ENCODE measurements at places on chromosomes 3 and 15. TPM values are rescaled to one million over a fixed set of nuclear protein-coding genes. Genes with fewer than 3 reads are reported as not detected.

SLC38A3 gene
- total RNA-seq = not detected

MOBP gene
- not detected for total RNA-seq

GPR176 gene
- total RNA-seq = 142 TPM

GOLGA6D gene
- not detected for total RNA-seq

MYLK gene
- 238 TPM for total RNA-seq

SST gene
- not detected for total RNA-seq

CFAP20DC gene
- total RNA-seq = 2.7 TPM

P2RY14 gene
- not detected for total RNA-seq

DLL4 gene
- total RNA-seq = 0.14 TPM

RFT1 gene
- 17.8 TPM for total RNA-seq

RETNLB gene
- not detected for total RNA-seq

PATL2 gene
- 0.30 TPM for total RNA-seq

THBS1 gene
- 671 TPM for total RNA-seq

FETUB gene
- total RNA-seq = not detected

SLC33A1 gene
- total RNA-seq = 63.5 TPM

FGD5 gene
- 0.59 TPM for total RNA-seq

CCDC9B gene
- total RNA-seq = 37.7 TPM

TGM5 gene
- total RNA-seq = not detected

GOLGA6B gene
- total RNA-seq = not detected

Measured in smooth muscle cell of the umbilical artery (primary cell).